K562 (cell line): ENCODE measurements at places on chromosomes 2 and 18.

DNA sequence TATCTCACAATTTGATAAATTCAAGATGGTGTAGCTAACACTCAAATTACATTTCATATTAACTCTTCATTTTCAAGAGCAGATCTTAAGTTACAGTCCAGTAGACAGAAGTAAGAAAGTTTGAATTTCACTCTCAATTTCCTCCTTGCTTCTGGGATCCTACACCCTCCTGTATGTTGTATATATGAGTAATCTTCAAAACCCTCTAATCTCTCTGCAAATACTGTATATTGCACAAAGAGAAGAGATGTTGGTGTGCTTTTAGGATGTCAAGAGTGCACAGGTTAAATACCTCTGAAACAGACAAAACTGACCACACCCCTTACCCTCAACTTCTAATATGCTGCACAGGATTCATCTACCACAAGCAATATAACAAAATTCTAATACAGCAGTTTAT lies 6.7 kb downstream of the CHST9 start:
- no peak for DNase-seq

DNA sequence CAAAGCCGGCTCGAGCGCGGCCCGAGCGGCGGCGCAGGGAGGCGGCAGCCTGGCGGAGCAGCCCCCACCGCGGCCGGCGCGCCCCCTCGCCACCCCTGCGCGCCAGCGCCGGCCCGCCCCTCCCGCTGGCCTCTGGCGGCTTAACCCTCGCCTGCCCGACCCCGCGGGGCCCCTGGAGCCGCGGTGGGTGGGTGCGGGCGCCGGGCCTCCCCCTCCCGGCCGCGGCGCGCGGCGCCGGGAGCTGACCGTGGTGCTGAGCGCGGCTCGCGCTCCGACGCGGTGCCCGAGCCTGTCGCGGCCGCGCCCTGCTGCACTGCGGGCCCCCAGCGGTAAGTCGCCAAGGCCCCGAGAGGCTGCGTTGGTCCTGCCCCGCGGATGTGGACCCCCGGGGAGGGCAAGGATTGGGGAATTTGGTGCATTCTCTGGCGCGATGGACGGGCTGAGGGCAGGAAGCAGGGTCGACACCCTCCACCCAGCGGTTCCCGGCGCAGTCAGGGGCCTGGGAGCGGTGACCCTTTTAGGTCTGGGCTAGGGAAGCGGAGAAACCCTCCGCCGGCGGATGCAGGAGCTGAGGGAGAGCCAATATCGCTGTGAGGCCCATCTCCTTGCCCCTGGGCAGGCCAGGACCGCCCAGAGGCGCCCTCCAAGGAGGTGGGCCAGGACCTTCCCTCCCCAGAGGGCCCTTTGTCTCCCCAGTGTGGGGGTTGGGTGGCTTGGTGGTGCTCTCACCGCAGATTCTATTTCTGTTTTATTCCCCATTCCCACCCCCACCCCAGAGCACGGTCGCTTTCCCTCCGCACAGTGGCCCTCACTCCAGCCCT lies 923 bp downstream of the AMER3 start:
- peak; percentile 78 for DNase-seq

DNA sequence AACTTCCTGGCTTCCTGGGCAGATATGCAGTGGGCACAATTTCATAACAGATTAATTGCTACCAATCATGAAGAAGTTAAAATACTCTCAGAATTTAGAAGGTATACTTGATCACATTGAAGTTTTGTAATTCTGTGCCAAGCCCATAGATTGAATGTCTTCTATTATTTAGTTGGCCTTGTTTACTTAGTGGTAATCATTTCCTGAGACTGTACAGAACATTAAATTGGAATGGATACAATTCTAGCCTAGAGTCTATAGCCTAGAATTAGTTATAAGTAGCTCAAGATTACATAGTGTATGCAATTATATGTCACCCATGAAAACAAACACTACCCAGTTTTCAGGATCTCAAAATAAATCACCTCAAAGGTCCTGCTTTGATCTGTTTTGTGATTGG lies 615.8 kb downstream of the XIRP2 start:
- DNase-seq = no peak

DNA sequence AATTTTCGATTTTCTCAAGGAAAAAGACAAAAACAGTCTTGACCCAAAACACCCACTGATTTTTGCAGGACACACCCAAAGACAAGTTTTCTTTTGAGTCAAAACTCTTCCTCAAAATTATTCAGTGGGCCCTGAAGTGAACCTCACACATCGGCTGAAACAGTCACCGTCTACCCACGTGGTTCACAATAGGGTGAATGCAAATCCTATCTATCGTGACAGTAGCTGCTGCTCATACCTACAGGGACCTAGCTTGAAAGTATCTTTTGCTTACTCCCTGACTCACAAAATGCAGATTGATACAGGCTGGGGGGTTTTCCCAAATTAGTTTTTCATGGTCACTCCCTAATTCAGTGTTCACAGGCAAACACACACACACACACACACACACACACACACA lies 10.7 kb upstream of the CD226 start:
- DNase-seq = no peak

DNA sequence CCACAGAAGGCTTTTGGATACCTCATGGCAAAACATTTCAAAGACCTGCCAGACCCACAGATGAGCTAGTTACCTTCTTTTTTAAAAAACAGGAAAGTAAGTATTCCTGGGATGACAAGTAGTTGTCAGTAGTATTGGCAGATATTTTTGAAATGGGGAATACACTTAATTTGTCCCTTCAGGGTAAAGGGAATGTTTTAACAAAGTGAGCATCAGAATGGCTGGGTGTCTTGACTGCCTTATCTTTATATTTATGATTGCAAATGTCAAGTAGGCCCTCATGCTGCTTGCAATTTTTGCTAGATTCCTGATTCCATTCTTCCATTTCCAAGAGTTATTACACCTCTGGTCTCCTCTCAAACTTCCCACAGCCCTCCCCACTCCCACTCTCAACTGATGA lies 4.9 kb upstream of the TAF1B start:
- DNase-seq = no peak

GRCh38 chr2:69618362-69618761 lies 25.2 kb downstream of the AAK1 start:
- no peak for DNase-seq

DNA sequence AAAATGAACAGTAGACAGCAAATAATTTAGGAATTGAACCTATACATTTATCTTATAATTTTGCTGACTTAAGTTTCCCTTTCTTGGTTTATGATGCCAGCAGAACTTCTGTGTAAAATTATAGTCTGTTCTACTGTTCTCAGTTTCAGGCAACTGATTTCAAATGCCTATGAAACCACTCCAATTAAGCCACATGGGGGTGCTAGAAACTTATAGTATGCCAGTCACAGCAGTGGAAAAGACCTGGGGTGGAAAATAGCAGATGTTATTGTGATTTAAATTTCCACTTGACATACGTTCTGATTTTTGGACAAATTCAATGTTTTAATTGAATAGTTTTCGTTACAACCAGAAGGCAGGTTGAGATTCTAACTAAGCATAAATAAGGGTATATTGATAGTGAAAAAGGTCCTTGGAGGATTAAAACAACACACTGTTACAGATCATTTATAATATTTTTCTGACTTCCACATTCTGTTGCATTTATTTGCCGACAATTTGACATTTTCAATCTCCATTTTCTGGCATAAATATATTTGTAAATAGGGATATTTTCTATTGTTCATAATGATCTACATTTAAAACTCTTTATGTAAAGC lies 61.4 kb downstream of the CPS1 start:
- DNase-seq = peak; percentile 11

- no peak for DNase-seq
These were observed 50.9 kb downstream of the SP3 start for GRCh38 chr2:173914055-173914927.

- DNase-seq = no peak
These were observed 246.3 kb downstream of the IRS1 start for GRCh38 chr2:226553333-226553732.

- DNase-seq = no peak
These were observed 10.8 kb upstream of the SDC1 start for GRCh38 chr2:20235655-20236305.

GRCh38 chr2:225573603-225574002 lies 174.1 kb downstream of the NYAP2 start:
- DNase-seq = no peak

GRCh38 chr2:20143263-20143662 lies 81.7 kb downstream of the SDC1 start:
- no peak for DNase-seq

GRCh38 chr2:111667001-111667400 lies 217.0 kb downstream of the ANAPC1 start:
- DNase-seq = no peak

DNA sequence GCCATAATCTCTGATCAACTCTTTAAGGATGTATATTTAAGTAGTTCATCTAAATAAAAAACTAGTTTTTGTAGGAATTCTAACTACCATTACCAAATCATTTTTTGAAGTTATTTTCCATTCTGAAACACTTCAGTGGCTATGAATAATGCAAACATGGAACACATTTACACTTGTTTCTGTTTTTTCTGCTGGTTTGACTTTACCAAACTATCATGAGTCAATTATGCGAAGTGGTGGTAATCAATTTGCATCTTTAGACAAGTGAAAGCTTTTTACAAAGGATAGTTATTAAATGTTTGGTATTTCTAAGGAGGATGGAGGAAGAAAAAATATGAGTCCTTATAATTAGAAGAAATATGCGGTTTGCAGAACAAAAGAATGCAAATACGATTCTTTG lies 202.0 kb upstream of the MMADHC start:
- no peak for DNase-seq

DNA sequence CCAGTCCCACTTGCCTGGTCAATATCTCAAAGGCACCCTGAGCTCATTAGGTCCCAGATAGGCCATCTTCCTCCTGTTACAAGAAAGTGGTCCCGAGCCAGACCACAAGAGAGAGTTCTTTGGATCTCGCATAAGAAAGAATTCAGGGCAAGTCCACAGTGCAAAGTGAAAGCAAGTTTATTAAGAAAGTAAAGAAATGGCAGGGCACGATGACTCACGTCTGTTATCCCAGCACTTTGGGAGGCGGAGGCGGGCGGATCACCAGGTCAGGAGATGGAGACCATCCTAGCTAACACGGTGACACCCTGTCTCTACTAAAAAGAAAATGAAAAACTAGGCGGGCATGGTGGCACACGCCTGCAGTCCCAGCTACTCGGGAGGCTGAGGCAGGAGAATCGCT lies 10.8 kb upstream of the SMAD7 start:
- DNase-seq = no peak

GRCh38 chr2:164523726-164524125 lies 97.6 kb downstream of the GRB14 start:
- DNase-seq = no peak

DNA sequence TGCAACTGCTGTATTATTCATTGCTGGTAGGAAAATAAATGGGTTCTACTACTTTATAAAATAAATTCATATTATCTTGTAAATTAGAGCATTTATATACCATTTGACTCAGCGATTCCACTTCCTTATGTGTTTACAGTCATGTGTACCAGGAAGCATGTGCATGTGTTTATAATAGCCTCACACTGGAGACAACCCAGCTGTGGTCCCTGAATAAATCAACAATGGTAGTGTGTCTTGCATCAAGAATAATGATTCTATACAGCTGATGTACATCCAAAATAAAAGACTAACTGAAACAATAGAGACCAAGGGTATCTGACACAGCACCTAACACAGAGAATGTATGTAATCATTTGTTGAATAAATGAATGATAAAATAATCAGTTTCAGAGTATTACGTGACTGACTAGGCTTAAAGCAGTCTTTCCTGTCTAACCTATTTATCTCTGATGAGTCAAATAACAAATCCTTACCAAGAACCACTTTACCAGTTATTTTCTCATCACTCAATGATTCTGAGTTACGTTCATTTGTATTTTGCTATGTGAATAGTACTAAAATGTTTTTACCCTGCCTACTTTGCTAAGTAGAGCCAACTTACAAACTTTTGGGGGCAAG lies 216.8 kb downstream of the UBE2E3 start:
- no peak for DNase-seq

DNA sequence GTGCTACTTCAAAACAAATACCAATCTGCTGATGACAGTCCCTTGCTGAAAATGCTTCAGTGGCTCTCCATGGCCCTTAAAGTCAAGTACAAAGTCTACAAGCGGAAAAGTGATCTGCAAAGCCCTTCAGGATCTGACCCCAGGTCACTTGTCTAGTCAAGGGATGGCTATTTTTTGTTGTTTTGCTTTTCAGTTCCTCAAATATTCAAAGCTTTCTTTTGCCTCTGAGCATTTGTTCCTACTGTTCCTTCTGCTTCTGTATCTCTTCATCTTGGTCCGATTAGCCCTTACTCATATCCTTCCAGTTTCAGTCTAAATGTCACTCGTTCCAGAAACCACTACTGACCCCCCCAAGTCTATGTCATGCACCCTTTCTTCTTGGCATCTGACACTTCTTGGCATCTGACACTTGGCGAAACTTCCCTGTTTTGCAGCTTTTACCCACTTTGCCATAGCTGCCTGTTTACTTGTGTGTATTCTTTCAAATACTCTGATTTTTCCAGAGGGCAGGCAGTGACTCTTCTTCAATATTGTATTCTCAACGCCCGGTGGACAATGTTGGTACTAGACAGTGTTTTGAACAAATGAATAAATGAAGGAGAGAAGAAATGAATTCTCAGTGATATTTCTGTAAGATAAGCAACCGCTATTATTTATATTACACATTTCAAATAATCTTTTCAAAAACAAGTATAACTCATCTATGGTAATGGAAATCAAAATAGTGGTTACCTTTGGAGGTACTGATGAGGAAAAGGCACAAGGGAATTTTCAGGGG lies 175.9 kb upstream of the FN1 start:
- no peak for DNase-seq

DNA sequence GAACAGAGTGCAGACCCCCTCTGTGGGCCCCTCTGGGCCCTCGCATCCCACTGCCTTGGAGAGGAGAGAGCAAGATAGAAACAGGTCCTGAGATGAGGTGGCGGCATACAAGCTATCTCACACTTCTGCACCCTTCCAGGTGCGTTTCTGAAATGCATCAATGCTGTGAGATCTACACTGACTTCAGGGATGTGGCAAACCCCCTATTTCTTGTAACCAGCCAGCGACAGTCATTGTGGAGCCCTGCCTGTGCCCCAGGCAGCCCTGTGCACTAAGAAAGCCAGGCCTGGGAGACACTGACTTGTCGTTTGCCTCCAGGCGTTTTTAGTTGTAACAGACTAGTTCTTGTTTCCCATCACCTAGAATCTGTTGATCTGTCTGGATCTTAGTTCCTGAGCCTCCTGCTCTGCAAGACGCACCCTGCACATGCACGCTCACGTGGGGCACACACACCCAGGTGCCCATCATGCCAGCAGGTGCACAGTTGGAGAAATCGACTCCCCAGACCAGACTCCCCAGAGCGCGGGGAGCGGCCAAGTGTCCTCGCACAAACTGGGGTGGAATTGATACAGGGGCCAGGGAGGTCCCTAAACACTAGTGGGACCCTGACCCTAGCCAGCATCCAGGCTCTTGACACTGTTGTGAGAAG lies 238.0 kb downstream of the FAM210A start:
- DNase-seq = no peak

- no peak for DNase-seq
These were observed 100.9 kb downstream of the FHOD3 start for GRCh38 chr18:36398419-36398818.

DNA sequence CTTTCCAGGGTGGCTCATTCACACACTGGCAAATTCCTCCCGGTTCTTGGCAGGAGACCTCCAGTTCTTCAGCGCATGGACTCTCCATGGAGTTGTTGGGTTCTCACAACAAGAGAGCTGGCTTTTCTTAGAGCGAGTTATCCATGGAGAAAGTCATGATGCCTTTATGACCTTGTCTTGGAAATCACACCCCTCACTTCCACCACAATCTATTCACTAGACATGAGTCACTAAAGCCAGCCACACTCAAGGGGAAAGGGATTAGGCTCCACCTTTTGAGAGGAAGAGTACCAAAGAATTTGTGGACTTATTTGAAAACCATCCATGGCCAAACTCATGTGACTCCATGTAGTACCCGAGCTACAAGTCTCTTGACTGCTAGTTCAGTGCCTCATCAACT lies 160.5 kb downstream of the SETBP1 start:
- no peak for DNase-seq
